ENCODE measurements at places on chromosomes 5 and 9.

- DNase-seq: no peak
Measured at GRCh38 chr5:172549696-172550095, 91.4 kb upstream of the NEURL1B start.

GRCh38 chr9:113626735-113627495 lies 163.4 kb downstream of the RGS3 start:
- DNase-seq: no peak

DNA sequence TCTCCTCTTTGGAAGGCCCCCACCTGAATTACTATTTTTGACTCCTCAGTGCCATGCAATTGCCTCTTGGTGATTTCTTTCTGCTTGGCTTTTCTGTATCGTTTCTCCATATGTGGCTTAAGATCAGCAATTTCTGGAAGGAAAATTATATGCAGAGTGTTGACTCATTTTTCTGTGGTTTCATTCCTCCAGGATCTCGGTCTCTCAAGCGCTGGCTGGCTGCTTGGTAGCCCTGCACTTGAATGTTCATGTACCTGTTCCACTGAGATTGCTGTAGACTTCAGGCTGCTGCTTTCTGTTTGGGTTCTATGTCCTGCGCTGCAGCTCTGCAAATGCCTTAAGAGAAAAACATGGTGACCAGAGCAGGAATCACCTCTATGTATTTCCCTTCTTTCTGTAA lies 77.6 kb downstream of the INIP start:
- DNase-seq: no peak

- no peak for DNase-seq
Measured at GRCh38 chr5:175614223-175614815, 43.6 kb upstream of the HRH2 start.

GRCh38 chr5:80302636-80303035 lies 17.2 kb upstream of the SPZ1 start:
- DNase-seq: no peak

DNA sequence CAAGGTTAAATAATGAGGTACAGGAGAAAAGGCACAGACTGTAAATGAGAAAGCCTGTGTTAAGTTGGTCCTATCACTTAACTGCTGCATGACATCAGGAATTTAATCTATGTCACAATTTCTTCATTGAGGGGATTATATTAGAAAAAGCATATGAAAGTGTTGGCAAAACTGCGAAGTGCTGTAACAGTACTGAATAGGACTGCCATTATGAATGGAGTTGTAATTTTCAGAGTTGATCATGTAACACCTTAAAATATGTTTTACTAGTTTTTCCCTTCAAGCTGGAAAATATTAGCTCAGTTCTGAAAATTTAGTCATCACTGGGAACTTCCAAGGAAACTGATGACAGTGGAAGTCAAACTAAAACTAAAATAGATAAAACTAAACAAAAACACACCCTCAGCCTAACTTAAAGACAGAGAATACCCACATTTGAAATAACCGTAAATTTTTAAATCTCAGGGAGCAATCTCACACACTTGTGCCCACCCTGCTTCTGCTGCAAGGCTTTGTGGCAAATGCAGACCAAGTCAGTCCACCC lies 45.1 kb downstream of the ERMP1 start:
- no peak for DNase-seq

DNA sequence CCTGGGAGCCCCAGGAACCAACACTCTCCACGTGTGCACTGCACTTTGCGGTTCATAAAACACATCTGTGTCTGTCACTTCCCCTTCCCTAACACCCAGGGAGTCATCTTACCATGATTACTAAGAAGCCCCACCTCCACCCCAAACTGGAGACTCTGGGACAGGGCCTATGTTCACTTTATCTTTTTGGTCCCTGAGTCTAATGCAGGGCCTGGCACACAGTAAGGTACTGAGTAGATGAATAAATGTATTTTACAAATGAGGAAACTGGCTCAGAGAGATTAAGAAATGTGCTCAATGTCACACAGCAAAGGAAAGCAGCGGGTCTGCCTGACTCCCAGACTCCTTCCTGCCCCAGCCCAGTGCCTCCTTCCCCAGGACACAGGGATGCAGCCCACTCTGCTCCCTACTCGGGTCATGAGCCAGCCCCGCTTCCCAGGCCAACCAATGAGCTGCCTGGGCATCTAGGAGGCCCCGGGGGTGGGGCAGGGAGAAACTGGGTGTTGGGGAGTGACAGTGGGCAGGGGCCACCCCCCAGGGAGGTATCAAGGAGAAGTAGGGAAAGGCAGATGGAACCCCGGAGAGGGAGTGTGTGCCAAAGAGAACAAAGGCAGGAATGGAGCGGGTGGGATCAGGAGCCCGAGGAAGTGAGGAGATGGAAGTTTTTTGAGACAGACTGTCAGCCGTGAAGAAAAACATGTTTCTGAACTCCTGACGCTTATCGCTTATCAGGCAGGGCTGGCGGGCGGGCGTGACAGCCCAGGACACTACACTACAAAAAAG lies 30.5 kb downstream of the SHB start:
- DNase-seq: no peak

DNA sequence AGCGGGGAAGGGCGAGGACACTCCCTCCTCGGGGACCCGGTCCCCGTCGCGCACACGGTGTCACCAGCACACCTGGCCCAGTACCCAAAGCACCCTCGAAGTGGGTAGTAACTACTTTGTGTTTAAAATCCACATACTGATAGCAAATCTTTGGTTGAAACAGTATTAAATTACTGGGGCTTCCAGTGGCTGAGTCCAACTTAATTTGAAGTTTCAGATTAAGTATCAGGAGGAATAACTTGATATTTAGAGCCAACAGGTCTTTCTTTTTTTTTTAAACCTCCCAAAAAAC lies 615 bp downstream of the ATG10 start:
- no peak for DNase-seq

DNA sequence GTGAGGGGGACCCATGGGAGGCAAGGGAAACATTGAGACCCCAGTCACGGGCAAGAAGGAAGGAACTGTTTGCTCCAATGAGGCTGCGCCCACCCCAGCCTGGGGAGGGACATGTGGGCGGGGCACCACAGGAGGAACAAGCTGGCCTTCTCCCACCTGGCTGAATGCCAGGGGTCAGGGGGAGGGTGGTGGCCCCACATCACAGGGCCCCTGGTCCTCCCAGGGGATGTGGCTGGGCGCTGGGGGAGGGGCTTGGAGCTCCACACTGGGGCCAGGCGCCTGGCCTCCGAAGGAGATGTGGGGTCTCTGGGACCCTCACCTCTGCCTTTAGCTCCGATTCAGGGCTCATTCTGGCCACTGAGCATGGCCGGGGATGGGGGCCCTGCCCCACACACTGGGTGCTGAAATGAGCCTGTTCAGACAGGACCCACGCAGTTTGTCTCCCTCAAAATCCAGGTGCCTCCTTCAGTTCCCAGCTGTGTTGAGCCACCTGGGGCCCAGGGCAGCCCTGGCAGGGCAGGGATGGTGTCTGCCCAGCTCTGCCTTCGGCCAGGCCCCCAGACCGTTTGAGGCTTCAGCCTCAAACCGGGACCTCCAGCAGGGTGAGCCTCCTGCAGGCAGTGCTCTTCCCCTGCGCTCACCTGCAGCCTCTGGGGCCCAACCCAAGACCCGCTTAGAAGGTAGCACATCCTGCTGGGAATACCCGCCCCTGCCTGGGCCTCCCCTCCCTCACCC lies 33.2 kb upstream of the NOTCH1 start:
- DNase-seq: no peak

- DNase-seq: peak; percentile 85
Measured at GRCh38 chr9:5450359-5451091, at the start of gene CD274. TSS of gene CD274 (plus strand) at chr9:5450542. CDS start at chr9:5456114, 5,572 bp downstream.

GRCh38 chr5:63055421-63055820 lies 476.8 kb downstream of the LRRC70 start:
- DNase-seq: no peak

GRCh38 chr5:77645158-77645994 lies 6.9 kb upstream of the OTP start:
- no peak for DNase-seq

DNA sequence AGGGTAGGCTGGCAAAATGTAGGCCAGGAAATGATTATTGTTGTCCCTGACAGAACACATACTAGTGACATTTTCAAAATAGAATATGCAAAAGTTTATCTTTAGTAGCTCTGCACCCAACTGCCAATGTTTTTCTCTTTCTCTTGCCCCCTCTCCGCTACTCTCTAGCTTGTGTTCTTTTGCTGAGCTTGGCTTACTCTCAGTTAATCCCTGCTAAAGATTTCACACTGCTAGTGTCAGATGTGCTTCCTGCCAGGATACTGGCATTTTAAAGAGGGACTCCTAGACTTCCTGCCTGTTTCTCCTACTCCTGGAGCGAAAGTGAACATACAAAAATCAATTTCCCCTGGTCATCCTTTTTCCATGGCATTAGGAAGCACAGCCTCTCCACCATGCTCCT lies 260.5 kb downstream of the ARRDC3 start:
- no peak for DNase-seq

DNA sequence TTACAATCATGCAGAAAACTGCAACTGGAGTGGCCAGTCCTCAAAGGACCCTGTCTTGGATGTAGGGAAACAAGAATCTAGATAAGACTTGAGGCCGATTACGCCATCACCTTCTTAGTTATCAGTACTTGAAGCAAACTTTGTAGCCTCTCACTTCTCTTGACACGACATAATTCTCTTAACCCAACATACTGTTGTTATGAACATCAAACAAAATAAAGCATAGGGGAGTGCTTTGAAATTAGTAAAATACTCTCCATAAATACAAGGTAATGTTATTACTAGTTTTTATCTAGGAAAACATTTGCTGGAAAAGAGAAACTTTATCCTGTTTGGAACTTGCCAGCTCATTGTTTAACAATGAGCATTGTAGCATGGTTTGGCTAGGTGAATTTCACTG lies 574.9 kb upstream of the DMAC1 start:
- no peak for DNase-seq

- DNase-seq: no peak
Measured at GRCh38 chr5:169512385-169512784, 71.2 kb upstream of the SPDL1 start.

- no peak for DNase-seq
Measured at GRCh38 chr5:161924270-161924669, 76.3 kb downstream of the GABRA1 start.

- DNase-seq: no peak
Measured at GRCh38 chr9:87827341-87827740, 55.3 kb upstream of the SPATA31E1 start.

DNA sequence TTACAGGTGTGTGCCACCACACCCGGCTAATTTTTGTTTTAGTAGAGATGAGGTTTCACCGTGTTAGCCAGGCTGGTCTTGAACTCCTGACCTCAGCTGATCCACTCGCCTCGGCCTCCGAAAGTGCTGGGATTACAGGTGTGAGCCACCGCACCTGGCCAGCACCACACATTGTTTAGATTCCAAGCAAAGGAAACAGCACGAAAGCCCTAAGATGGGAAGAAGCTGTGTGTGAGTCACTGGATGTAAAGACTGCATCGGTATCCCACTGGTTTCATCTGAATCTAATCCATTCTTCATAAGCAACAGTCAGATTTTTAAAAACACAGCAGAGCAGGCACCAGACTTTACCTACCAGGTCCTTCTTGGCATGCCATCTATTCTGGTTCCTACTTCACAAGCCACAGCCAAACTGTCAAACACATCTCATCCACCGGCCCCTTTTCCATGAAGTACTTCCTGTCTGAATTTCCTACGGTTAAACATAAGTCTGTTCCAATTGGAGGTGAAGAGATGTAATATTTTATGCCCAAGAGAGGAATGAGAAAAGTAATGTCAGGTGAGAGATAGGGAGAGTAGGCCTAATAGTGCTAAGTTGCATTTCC lies 17.4 kb downstream of the UBTD2 start:
- peak; percentile 29 for DNase-seq

DNA sequence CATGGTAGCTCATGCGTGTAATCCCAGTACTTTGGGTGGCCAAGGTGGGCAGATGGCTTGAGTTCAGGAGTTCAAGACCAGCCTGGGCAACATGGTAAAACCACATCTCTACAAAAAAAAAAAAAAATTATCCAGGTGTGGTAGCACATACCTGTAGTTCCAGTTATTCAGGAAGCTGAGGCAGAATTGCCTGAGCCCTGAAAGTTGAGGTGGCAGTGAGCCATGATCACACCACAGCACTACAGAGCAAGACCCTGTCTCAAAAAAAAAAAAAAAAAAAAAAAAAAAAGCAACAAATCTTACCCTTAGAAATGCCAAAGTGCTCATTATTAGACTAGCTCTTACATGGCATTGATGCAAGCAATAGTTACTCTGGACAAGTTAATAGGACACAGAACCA lies 724.9 kb downstream of the MAT2B start:
- DNase-seq: peak; percentile 70

DNA sequence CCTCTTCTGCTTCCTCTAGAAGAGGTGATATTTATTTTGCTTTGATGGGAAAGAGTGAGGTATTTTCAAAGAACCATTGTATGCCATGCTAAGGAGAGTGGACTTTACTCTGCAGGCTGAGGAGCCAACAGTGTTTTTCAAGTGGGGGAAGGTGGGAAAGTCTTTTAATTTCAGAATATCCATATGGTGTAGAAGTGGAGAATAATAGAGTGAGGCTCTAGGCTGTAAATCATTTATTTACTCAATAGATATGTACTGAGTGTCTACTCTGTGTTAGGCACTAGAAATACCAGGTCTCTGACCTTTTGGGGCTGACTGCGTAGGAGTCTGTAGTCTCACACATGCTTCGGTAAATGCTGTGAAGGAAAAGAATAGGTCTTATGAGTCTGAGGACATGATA lies 30.7 kb upstream of the TENT2 start:
- no peak for DNase-seq

- DNase-seq: peak; percentile 90
Measured at GRCh38 chr5:89028595-89029285, 145.8 kb upstream of the MEF2C start.

- no peak for DNase-seq
Measured at GRCh38 chr9:127917603-127918002, 762 bp upstream of the ST6GALNAC4 start.

DNA sequence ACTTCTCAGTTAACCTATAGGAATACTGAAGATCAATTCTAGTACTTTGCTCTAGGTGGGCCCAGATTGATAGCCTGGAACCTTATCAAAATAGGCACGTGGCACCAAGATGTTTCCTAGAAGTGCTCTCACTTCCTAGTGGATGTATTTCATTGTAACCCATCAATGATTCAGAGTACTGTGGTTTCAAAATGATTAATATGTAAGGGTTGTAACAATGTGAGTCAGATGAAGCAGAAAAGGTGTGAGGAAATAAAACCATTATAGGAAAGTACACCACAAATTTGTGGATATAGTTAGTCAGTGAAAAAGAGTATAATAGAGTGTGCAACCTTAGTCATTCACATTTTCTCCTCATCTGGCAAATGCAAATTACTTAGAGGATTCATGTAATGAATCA lies 177.3 kb upstream of the FST start:
- DNase-seq: peak; percentile 99

GRCh38 chr5:136382791-136383190 lies 17.4 kb upstream of the TRPC7 start:
- no peak for DNase-seq

- DNase-seq: peak; percentile 74
Measured at GRCh38 chr5:129384736-129385135, 75.4 kb upstream of the ADAMTS19 start.

- no peak for DNase-seq
Measured at GRCh38 chr9:21357479-21358460, 7.1 kb upstream of the IFNA6 start.

GRCh38 chr9:19373527-19373926 lies 6.5 kb downstream of the RPS6 start:
- DNase-seq: no peak
